ENCODE measurements at places on chromosomes 11 and 22. TPM values are rescaled to one million over a fixed set of nuclear protein-coding genes. Genes with fewer than 3 reads are reported as not detected.

DNA sequence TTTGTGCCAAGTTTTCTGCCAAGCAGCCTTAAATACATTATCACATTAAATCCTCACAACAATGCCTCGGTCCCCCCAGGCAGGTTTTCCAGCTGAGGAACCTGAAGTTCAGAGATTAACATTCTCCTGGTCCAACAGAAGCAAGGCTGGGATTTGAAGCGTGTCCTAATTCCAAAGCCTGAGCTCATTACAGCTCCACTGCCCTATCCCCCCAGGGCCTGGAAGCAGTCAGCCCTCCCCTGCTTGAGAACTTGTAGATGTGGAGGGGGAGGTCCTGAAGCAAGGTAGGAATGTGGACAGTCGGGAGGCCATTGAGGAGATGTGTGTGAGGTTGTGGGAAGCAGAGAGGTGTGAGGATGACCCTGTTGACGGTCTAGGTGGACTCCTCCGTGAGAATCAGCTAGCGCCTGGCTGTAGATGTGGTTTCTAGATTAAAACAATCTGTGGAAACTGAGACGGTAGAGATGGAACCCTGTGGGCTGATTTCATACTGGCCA, 8.1 kb downstream of the GRAMD1B start:
- DNase-seq, result no peak

- no peak for DNase-seq
Observed at GRCh38 chr11:6927030-6927617, 898 bp downstream of the ZNF215 start.

DNA sequence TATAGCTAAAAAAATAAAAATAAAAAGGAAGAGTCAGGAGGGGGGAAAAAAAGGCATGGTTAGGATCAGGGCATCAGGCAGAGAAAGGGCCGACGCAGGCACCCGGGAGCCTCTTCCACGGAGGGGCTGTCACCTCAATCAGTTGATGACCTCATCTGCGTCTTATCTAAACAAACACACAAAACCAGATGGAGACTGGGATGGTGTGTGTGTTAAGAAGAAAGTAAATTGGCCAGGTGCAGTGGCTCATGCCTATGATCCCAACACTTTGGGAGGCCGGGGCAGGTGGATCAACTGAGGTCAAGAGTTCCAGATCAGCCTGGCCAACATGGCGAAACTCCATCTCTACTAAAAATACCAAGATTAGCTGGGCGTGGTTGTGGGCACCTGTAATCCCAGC, 63.6 kb downstream of the DHCR7 start:
- no peak for DNase-seq

DNA sequence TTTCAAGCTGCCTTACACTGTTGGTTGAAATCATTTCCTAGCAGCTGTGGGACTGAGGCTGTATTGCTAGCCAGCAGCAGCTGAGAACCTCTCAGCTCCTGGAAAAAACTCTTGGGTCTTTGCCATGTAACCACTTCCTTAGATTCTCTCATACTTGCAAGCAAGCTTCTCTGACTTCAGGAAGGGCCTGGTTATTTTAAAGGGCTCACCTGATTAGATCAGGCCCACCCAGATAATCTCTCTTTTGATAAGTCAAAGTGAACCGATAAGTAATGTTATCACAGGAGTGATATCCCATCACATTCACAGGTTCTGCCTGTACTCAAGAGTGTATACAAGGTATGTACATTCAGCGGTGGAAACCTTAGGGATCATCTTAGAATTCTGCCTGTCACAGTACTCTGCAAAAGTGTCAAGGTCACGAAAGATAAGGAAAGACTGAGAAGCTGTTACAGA, 7.4 kb upstream of the CLPB start:
- DNase-seq, result no peak

GRCh38 chr11:118341815-118342489, 553 bp downstream of the CD3D start:
- DNase-seq, result no peak

- peak; percentile 39 for DNase-seq
Observed at GRCh38 chr11:1087961-1088926, 13.6 kb downstream of the MUC2 start.

DNA sequence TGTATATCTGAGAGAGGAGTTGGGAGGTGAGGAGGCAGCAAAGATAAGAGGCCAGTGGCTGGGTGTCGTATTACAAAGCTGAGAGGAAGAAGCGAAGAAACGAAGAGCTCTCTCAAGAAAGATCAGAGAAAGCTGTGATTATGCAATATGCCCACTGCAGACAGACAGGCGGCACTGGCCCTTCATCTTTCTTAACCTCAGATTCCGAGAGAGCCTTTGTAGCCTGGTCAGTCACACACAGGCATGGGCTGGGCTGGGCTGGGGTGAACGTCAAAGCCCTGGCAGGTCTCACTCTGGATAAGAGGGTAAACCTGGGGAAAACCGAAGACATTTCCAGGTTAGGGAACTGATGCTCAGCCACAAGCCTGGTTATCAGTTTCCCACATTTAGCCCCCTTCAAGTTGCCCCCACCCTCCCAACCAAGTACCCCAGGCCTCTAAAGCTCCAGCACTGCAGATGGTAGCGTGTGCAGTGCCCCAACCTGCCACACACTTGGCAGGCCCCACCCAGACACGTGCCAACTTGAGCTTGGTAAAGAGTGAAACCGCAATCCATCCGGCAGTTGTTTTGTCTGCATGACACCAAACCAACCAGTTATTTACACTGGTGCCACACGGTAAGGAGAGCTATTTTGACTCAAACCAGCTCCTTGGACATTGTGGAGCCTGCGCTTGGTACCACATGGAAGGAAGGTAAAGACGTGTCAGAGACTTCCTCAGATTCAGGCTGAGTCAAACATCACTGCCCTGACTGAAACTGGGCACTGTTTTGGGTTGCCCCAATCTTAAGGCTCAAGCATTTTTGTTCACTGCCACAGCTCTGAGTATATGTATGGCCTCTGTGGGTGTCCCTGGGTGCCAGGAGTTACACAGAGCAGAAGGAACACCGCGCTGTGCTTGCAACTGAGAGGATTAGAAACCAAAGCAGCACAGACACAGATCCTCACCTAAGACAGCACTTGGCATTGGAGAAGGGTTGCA, 135.9 kb downstream of the FDX1 start:
- no peak for DNase-seq

DNA sequence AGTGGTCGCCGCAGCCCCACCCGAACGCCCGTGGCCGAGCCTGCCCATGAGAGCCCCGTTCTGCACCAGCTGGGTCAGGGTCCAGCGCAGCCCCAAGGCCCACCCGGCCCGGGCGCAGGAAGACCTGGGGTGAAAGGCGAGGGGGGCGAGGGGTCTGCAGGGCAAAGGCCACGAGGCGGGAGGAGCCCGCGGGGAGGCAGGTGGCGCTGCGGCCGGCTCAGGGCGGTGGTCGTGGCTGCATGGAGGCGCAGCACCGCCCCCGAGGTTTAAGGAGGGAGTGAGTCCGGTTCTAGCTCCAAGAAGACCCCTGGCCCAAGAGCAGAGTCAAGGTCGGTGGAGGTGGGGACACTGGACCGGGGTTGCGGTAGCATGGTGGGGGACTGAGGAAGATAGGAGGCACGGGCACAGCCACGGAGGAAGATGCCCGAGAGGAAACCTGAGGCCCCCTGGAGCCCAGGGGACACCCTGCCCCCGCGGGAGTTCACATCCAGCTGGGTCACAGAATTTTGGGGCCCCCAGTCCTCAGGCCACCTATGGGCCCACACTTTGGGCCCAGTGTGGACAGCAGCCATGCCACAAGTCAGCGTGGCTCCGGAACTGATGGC, 514 bp upstream of the HDAC10 start:
- DNase-seq, result no peak

GRCh38 chr11:31870609-31871309, 59.6 kb upstream of the PAX6 start:
- no peak for DNase-seq

GRCh38 chr22:49608228-49608627, 219.4 kb downstream of the BRD1 start:
- peak; percentile 56 for DNase-seq

DNA sequence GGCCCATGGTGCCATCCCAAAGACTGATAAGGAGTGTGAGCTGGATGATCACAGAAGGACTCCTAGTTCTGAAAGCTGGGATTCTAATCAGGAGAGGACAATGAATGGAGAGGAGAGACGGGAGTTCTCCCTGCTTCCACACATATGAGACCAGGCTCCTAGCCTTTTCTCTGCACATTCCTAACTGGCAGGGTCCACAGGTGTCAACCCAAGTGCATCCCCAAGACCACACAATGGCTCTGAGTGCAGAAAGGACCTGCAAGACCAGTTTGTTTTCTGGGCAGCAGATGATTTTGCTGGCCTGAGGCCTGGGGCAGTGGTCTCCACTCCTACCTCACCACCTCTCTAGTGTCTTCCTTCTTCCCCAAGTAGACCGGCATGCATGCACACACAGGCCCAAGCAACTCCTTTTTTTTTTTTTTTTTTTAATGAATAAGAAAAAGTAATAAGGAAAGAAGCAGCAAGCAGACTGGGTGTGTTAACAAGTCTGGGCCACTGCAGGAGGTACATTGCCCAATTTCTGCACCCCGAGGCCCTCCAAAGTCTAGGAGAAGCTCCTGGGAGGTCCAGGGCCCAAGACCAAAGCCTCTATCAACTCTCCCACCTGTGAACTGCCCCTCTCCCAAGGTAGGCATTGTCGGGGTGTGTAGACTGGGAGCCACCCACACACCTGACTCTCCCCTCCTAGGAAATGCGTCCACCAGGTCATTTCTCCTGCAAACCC, 1.2 kb upstream of the TSKU start:
- DNase-seq, result no peak

- no peak for DNase-seq
Observed at GRCh38 chr11:65254724-65255123, 7.0 kb upstream of the POLA2 start.

DNA sequence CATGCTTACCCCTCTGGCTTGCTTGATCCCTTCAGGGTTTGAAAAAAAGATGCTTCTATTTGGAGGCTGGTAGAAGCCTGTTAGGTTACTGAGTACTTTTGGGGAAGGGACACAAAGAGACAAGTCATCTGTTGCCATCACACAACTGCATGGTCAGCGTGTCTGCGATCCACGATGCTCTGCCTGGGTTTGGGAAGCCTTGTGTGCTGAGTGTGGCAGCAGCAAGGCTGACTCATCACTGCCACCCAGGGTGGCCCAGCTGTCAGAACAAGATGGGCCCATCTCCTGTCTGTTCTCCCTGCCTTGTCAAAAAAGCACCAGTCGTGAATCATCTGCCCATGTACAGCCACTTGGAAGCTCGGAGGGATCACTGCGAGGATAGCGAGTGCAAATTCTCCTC, 26.2 kb downstream of the UBASH3B start:
- DNase-seq, result no peak

DNA sequence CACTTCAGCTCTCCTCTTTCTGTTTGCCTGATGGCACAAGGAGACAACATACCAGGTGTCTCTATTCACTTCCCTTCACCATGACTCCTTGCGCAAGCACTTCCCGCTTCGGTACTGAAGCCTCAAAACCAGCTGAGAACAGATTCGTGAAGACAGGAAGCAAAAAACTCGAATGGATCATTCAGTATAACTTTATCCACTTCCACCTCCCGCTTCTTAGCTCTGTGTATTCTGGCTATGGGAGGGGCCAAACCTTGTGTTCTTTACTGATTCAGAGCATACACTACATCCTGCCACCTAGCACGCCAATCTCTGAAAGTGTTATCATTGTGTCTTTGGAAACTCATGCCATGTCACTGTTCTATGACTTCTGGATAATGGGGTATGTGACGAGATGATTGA, 62.2 kb upstream of the ADA2 start:
- no peak for DNase-seq

- DNase-seq, result no peak
Observed at GRCh38 chr22:45831394-45831793, 145.6 kb downstream of the WNT7B start.

GRCh38 chr11:64316672-64317324, 561 bp downstream of the TRMT112 start:
- no peak for DNase-seq

DNA sequence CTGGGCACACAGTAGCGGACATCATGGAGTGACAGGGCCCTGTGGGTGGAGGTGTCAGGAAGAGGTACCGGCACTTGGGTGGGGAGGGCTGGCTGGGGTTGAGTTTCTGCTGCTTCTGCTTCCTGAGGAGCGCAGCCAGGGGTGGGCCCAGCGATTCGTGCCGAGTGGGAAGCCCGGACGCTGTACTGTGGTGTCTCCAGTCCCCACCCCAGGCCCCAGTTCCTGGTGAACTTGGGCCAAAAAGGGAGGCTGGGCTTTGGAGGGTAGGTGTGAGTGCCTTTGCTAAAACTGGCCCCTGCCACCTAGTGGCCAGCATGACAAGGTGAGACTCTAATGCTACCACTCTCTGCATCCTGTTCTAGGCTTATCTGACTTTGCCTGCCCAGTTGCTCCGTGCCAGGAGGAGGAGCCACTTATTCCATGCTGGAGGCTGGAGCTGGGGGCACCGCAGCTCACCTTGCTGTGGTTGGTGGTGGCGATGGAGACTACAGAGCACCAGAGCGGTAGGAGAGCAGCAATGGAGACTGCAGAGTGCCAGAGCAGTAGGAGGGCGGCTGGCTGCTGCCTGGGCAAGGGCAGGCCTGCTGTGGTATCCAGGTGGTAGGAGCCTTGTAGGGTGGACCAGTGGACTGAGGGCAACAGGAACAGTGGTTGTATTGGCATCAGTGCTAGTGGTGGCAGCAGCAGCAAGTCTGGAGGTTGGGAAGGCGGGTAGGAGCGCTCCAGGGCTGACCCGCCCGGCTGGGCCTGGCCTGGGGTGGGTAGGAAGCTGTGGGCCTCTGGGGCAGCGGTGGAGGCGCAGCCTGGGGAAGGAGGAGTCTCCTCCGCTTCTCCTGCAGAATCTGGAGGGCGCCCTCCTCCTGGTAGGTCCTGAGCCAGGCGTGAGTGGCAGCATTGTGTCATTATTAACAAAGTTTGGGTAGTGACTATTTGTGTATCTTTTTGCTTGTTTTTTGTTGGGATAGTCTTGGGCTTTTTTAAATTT, 2.2 kb upstream of the RFPL2 start:
- DNase-seq, result no peak

GRCh38 chr11:75328426-75329277, 22.8 kb downstream of the ARRB1 start:
- DNase-seq, result no peak

DNA sequence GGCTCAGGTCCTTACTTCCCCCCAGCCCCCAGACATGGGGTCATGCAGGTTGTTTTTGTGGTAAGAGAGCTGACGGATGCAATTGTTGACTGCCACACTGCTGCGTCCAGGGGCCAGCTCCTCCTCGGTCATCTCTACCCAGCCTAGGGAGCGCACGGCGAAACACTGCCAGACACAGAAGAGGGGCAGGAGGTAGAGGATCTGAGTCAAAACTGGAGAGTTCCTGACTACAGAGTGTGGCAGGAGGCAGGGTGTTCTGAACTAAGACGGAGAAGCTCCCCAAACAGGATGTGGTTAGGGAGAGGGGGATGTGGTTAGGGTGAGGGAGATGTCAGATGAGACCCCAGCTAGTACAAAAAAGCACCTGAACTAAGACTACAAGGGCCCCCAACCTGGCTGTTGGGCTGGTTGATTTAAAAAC, 12.3 kb downstream of the SMPD1 start:
- DNase-seq, result peak; percentile 73

DGCR6 gene
- total RNA-seq, result 1.9 TPM

SBF2 gene
- total RNA-seq, result 15.4 TPM

TYR gene
- total RNA-seq, result not detected

MAPK8IP1 gene
- 3.4 TPM for total RNA-seq

HEPACAM gene
- not detected for total RNA-seq

YPEL4 gene
- total RNA-seq, result not detected

KCNK4 gene
- not detected for total RNA-seq

LUZP2 gene
- total RNA-seq, result not detected

All from natural killer cell treated with Interleukin-12 subunit alpha and Interleukin-12 subunit beta and Interleukin-15 and Interleukin-18, amount 100 ng/mL, for 72 hours (primary cell).